ENCODE measurements at places on chromosomes 2 and 18.

GRCh38 chr2:190862571-190862991, 18.0 kb upstream of the GLS start:
- no peak for DNase-seq

GRCh38 chr2:19028587-19029375, 329.6 kb downstream of the OSR1 start:
- DNase-seq, result no peak

DNA sequence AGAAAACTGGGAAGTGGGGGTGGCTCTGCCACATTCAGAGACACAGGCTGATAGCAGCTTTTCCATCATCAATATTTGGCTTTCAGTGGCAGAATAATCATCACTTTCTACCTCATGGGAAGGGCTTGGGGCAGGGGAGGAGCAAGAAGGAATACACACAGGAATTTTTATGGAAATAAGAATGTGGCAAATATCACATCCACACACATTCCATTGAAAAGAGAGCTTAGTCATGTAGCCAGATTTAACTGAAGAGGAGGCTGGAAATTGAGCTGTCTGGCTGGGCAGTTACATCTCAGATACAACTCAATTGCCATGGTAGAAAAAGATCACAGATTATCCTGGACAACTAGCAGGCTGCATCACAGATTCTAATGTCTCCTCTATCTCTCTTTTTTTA, 1474.0 kb upstream of the ACVR2A start:
- no peak for DNase-seq

GRCh38 chr2:218816561-218817011, 15.0 kb downstream of the PRKAG3 start:
- DNase-seq, result no peak

DNA sequence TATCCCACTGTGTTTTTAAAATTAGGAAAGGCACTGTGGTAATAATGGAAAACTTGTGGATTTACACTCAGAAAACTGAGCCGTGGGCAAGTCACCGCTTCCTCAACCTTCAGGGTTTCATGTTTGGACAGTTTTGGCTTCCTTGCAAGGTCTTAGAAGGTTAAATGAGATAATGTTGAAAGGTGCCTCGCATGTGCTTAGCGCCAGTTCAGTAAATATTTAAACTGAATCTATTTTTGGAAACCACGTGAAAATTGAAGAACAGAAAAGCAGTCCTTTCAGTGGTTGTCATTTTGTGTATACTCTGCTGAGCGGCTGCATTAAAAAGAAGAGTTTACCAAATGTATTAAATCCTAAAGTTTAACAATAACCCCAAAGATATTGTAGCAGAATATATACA, 15.2 kb upstream of the AGAP1 start:
- no peak for DNase-seq

- no peak for DNase-seq
Measured at GRCh38 chr2:183341057-183341456, 216.8 kb downstream of the NUP35 start.

GRCh38 chr2:30625701-30626100, 178.7 kb downstream of the LCLAT1 start:
- no peak for DNase-seq

DNA sequence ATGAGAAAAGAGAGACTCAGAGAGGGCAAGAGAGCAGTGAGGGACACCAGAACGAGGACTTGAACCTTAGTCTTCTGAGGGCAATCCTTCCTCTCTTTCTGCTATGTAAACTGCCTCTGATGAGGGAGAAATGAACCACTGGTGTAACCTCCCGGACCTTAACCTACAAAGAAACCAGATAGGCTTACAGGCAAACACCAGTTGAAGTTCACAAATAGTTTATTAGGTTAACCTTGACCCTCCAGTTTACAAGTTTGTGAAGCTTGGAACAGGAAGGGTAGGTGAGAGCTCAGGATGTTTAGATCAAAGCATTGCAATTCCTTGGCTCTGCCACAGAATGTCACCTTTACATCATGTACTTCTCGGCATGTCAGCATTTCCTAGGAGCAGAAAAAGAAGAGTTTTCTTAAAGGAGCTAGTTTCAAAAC, 486.4 kb upstream of the SPRED2 start:
- DNase-seq, result no peak

- peak; percentile 4 for DNase-seq
Measured at GRCh38 chr2:199464606-199465352, 7.0 kb upstream of the SATB2 start.

GRCh38 chr2:220552790-220553535, 925.5 kb downstream of the SLC4A3 start:
- no peak for DNase-seq

DNA sequence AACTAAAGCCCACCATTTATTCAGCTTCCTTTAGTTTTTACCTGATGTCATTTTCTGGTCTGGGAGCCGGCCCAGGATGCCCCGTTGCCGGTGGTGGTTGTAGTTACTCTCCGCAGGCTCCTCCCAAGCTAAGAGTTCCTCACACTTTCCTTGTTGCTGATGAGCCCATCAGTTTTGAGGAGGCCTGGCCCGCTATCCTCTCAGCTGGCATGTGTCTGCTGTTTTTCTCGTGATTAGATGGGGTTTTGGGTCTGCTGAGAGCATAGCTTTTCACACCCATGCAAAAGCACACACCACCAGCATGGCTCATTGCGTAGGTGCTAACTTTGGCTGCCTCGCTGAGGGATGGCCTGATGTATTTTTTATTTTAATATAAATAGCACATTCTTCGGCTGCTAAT, 72.1 kb downstream of the PSMG2 start:
- peak; percentile 9 for DNase-seq

GRCh38 chr2:164570475-164570874, 50.8 kb downstream of the GRB14 start:
- no peak for DNase-seq

DNA sequence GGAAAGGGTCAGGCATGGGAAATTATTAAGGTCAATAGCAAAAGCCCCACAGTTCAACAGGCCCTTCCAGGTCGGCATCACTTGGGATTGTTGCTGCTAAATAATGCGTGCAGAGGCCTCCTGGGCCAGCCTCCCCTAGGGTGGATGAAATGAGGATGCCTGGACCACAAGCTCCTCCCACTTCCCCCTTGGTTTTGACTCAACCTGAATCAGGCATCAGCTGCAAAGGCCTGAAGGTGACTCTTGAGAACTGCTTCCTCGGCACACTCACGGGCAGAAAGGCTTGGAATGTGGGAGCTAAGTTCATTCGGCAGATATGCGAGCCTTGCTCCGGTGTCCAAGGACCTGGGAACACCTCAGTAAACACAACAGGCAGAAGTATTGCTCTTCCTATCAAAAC, 69.3 kb downstream of the MBP start:
- DNase-seq, result peak; percentile 87

GRCh38 chr18:38025433-38026038, 459.9 kb upstream of the CELF4 start:
- DNase-seq, result no peak

- peak; percentile 3 for DNase-seq
Measured at GRCh38 chr2:191947235-191947634, 100.3 kb upstream of the CAVIN2 start.

DNA sequence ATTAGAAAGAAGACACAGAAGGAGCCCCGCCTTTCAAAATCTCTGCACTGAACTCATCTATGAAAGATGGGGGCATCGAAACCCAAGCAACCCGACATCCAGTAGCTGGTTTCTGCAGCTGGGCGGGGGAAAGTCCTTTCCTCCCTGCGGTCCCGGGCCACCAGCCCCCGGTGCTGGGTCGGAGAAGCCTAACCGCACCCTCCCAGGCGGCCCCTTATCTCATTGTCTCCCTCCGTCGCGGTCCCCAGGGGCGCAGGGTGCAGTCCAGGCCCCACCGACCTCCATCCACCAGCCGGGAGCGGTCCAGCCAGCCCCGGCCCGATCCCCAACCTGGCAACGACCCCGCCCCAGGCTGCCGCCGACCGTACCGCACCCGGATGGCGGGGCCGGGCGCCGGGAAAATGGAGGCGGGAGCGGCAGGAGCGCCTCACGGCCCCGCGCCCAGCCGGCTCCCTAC, 452 bp downstream of the RAPH1 start:
- peak; percentile 39 for DNase-seq

- peak; percentile 54 for DNase-seq
Measured at GRCh38 chr2:66432801-66433694, 1.9 kb upstream of the MEIS1 start.

GRCh38 chr2:70817284-70817954, 3.0 kb downstream of the CLEC4F start:
- no peak for DNase-seq

- no peak for DNase-seq
Measured at GRCh38 chr2:121220995-121221394, 64.0 kb downstream of the TFCP2L1 start.

DNA sequence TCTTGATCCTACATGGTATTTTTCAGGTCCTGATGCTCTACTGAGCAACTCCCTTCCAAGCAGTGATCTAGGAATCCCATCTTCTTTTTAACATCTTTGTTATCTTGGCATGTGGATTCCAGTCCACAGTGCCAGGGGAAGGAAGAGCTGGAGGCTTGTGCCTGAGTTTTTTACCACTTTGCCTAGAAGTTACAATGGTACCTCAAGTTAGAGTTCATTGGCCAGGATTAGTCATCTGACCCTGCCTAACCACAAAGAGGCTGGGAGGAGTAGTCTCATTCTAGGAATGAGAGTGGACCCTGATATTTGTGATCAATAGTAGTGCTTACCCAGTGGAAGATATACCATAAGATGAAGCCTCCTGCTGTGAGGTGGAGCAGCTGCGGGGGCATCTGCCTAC, 109.3 kb downstream of the ADCYAP1 start:
- no peak for DNase-seq

- DNase-seq, result peak; percentile 56
Measured at GRCh38 chr2:3377279-3377611, 373 bp downstream of the EIPR1 start.

GRCh38 chr2:1750933-1751766, 6.8 kb upstream of the PXDN start:
- DNase-seq, result peak; percentile 68

GRCh38 chr2:5914811-5915611, 222.8 kb downstream of the SOX11 start:
- DNase-seq, result no peak

DNA sequence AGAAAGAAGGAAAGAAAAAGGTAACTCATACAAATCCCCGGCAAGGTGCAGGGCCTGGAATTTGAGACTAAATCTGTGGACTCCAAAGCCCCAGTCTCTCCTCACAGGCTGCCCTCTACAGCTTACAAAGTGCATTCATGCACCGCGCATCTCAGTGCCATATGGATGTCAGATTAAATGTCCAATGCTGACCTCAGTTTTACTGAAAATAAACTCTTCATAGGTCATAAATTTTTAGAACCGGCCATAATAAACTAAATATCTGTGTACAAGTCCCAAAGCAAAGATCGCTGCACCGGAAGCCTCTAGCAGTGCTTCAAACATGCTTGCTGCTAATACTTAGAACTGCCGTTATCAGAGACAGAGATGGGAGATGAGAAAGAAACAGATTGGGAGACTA, 17.7 kb downstream of the ST6GAL2 start:
- DNase-seq, result no peak

DNA sequence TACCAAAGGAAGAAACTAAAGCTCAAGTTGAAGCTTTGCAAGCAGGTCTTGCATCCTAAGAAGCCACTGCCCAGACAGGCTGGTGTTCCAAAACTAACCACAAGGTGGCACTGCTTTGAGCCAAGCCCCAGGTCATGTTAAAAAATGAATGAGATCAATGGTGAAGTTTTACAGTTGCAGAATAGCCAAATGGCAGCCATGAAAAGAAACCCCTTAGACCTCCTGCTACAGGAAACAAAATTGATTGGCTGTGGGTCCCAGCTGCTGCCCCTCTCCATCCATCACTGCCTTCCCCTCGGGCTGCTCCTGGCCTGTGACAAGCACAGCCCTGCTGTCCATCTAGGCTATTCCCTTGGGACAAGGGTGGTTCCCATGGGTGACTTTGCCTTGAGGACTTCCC, 20.7 kb upstream of the MREG start:
- peak; percentile 89 for DNase-seq

DNA sequence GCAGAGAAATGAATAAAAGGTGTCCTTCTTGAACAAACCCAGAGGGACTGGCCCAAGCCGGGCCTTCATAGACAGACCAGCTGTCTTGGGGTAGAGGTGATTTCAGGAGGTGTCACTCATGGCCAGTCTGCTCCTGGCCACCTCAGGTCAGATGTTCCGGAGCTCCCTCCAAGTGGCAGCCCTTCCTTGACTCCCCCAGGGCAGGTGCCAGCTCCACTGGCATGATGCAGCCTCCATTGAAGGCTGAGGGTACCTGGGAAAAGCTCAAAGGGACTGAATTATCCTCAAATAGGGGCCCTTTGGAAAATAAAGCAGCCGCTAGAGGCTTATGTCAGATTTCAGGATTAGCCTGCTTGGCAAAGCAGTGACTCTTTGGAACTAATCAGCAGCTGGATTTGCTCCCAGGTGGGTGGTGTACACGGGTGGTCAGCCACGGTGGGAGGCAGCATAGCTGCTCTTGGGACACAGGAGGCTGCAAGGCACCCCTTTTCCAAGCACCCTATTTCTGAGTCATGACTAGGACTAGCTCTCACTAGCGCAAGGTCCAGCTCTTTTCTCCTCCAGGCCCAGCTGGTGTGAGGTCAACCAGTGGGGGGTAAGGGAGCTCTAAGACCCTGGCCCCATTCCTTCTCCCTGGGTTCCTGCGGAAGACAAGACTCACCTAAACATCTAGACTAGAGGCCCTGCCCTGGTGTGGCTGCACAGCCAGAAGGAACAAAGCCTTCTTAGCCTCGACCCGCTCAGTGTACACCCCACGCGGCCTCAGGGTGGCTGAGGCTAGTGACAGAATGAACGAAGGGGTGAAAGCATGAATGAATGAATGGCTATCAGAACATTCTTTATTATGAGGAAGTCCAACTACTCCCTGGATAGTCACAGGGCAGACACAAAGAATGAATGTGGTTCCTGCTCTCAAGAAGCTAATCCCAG, 29.3 kb downstream of the HS1BP3 start:
- DNase-seq, result no peak

GRCh38 chr2:47065771-47066380, 89.2 kb downstream of the STPG4 start:
- no peak for DNase-seq

DNA sequence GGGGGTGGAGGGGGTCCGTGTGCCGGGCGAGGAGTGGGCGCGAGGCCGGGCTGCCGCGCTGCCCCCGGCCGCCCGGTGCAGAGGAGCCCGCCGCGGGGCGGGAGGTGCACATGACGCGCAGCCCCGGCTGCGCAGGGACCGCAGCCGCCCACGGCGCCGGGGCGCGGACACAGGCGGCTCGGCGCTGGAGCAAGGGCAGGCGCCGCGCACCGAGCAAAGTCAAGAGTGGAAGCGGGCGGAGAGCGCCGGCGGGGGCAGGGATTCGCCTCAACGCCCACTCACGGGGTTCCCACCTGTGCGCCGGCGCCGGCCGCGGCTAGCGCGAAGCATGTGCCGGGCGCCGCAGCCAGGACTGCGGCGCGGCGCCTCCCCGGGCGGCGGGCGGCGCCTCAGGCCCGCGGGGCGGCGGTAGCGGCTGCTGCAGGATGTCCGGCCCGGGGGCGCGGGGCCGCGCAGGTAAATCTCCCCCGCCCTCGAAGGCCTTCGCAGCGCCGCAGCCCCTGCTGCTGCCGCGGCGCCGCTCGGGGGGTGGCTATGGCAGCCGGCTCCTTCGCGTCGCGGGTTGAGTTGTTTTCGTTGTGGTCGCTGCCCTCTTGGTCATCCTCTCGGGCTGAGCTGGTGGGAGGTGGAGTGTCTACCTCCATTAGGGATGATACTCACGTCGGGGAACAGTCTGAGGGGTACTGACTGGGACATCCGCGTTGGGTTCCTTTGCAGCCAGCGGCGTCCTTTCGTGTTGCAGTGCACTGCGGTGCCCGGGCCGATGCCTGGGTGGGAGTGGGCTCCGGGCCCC, 216.3 kb upstream of the DTNA start:
- peak; percentile 10 for DNase-seq

GRCh38 chr18:26356045-26356785, 130.0 kb downstream of the TAF4B start:
- no peak for DNase-seq

All from activated CD4-positive, alpha-beta T cell treated with anti-CD3 and anti-CD28 coated beads for 48 hours (primary cell).